Ovary (tissue), 10 donors: ENCODE measurements at places on chromosomes 3 and 15.

DNA sequence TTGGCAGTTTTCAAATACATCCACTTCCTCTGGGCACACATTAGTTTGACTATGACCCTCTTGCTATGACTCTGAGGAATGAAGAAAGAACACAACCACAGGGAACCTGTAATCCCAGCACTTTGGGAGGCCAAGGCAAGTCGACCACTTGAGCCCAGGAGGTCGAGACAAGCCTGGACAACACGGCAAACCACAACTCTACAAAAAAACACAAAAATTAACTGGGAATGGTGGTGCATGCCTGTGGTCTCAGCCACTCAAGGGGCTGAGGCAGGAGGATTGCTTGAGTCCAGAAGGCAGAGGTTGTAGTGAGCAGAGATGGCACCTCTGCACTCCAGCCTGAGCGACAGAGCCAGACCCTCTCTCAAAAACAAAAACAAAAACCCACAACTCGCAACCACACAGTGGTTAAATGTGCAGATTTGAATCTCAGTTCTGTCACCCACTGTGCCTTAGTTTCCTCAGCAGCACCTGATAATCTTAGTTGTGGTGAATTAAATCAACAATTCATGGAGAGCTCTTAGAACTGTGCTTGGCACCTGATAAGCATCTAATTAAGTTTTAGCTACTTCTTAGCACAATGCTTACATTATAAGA, 65.7 kb downstream of the MYLK start:
- DNase-seq, result no peak

DNA sequence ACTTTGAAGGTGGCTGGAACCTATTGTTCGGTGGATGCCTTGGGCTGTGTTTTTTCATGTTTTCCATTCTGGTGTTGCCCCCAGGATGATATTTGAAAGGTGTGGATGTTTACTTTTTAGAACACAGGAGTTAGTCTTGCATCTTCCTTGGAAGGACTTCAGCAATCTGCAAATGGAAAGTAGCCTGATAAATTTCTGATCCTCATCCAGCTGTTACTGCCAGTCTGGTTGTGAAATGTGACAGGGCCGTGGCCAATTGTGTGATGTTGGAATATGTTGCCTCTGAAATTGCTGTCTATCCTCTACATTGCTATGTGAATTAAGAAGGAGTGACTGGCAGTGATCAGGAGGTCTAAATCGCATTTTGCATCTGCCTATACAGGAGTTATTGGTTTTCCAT, 382.5 kb upstream of the C2CD4B start:
- no peak for DNase-seq

GRCh38 chr3:39146611-39147591, 6.5 kb downstream of the CSRNP1 start:
- peak; percentile 84 for DNase-seq

GRCh38 chr15:71548401-71548807, 261.9 kb upstream of the NR2E3 start:
- DNase-seq, result no peak

DNA sequence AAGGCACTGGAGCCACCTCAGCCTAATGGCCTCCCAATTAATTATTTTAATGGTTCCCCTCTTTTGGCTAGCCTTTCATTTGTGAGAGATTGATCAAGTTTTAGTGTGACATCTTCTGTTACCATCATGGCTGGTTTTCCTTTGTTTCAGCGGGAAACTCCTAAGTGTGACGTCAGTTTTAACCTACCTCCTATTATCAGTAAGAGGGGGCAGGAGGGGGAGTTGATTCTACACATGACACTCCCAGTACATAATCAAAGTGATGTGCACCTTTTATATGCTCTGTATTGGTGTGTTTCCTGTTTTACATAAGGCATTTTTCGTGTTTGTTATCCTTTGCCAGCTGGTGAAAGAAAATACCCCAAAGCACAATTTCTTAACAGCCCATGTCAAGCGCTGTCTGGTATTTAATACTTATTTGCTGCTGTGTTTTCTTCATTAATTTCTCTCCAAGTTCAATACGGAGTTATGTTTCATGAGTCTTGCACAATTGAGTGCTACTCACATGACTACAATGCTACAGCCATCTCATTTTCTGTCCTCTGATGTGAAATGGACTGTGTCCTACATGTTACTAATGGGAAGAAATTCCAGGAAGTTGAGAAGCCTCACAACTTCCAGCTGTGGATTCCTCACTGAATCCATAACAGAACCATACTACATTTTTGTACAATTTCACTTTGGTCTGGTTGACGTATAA, 52.2 kb upstream of the POLR2M start:
- DNase-seq, result no peak

- no peak for DNase-seq
Observed at GRCh38 chr3:177979703-177980102, 556.5 kb upstream of the KCNMB2 start.

DNA sequence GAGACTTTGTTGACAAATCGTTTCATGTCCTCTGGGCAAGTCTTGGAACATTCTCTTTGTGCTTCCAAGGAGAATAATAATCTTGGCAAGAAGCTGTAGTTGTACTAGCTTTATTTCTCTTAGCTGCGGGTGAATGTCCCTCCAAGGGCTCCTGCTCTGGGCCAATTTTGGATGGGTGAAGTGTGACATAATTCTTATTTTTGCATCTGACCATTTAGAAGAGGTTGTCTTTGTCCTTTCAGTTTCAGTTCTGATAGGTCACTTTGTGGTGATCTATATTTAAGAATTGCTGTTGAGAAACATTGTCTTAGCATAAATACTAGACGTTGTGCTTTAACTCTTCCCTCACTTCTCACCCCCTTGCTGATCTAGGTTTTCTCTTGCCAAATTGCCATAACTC, 164.8 kb upstream of the RORA start:
- DNase-seq, result no peak

DNA sequence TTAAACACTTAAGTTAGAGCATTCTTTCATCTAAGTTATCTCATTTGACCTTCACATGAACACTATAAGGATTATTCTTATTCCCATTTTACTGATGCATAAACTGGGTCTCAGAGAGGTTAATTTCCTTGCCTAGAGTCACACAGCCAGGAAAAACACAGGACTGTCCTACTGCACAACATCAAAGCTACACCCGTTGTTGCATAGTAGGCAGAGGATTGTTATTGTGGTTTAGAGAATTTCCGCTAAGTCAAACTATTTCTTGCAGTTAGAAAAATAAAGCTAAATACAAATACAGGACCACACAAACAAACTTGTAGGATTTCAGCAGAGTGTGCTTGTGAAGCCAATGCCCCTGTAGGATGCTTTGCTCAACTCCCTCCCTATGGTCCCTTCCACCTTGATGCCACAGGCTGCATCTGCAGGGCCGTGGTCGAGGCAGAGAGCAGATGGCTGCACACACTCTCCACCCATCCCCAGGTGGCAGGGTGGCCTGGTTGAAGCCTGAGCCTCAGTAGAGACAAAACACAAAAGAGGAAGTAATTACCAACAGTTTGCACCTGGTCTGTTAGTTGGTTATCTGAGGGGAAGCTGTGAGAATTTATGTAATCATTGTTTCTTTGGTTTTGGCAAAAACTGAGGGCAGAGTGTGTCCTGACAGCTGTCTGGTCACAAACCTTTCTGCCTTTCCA, 41.1 kb upstream of the SKOR1 start:
- no peak for DNase-seq

- no peak for DNase-seq
Observed at GRCh38 chr15:68487087-68487843, 55.3 kb upstream of the ITGA11 start.

DNA sequence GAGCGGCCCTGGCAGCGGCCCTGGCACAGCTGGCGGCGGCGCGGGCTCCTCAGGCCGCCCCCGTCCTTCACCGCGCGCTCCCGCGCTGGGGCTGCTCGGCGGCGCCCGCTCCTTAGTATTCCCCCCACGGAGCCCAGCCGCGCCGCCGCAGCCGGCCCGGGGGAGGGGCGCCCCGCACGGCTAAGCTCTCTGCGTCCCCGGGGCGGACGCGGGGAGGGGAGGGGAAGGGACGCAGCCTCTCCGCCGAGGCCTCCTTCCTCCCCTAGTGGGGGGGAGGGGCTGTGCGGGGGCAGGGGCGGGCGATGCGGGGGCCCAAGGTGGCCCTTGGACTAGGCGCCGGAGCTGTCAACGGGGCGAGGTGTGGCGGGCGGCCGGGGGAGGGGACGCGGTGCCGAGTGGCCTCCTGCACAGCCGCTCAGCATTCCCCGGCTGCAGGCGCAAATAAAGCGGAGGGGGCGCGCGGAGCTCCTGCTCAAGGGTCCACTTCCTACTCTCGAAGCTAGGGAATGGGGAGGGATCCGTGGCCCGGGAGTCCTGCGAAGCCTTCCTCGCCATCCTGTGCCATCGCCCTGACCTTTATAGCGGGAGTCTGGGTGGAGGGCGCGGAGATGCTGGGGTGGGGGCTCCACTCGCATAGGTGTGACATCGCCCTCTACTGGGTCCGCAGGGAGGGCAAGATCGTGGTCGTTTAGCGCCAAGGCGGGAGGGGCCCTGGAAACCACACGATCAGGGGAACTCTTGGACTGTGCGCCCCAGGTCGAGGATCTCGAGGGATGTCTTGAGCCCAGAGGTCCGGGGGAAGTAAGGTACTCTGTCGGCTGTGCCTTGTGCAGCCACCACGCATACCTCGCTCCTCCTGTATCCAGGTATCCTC, 22.2 kb downstream of the EPHB3 start:
- DNase-seq, result peak; percentile 57

GRCh38 chr3:34000301-34000700, 201.9 kb downstream of the PDCD6IP start:
- no peak for DNase-seq

GRCh38 chr15:101255051-101255395, 3.2 kb upstream of the CHSY1 start:
- DNase-seq, result no peak

DNA sequence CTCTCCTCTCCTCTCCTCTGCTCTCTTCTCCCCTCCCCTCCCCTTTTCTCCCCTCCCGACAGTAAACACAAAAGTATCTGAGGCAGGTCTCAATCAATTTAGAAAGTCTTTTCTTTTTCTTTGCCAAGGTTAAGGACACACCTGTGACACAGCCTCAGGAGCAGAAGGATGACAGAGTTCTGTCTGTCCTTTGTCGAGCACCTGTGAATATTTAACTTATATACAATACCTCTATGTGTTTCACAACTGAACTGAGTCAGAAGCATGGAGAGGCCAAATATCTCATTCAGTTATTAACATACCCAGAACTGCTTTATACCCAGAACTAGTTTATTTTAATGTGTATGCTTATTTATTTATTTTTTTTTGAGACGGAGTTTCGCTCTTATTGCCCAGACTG, 81.1 kb upstream of the ROBO1 start:
- no peak for DNase-seq

GRCh38 chr3:52345521-52346109, 29.5 kb downstream of the DNAH1 start:
- no peak for DNase-seq

- DNase-seq, result no peak
Observed at GRCh38 chr3:56321383-56321782, 146.9 kb downstream of the ERC2 start.

DNA sequence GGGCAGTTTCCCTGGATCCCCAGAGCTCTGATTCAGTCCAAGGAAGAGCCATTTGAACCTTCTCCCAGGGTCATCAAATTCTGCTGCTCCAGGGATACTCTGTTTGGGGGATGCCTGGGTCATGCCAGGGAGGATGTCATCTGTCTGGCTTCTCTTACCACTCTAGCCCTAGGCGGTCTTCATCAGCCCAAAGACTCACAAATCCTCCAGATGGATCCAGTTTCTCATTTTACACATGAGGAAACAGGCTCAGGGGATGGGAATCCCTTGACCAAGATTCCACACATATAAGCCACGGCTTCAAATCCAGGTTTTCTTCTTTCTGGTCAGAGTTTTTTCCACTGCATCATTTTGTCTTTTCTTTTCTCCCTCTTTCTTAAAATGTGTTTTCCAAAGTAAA, 36.7 kb downstream of the SLC28A1 start:
- DNase-seq, result no peak

- DNase-seq, result no peak
Observed at GRCh38 chr3:158935846-158936245, 134.0 kb downstream of the MFSD1 start.

DNA sequence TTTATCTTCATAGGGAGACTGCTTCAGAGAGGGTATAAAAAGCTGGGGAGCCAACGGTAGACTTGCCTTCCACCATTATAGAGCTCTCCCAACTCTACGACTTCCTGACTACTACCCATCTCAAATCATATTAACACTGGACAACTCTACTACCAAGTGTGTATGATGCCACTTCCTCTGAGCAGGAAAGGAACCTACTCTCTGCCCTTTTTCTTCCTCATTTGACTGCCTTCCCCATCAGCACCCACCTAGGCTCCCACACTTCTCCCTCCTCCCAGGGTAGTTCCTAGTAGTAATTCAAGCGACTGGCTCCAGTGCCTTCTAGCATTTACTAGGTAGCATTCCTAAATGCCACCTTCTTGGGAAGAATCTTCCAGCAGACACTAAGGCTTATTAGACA, 24.5 kb upstream of the TBL1XR1 start:
- no peak for DNase-seq

- DNase-seq, result no peak
Observed at GRCh38 chr3:128665362-128666021, 14.9 kb upstream of the RPN1 start.

DNA sequence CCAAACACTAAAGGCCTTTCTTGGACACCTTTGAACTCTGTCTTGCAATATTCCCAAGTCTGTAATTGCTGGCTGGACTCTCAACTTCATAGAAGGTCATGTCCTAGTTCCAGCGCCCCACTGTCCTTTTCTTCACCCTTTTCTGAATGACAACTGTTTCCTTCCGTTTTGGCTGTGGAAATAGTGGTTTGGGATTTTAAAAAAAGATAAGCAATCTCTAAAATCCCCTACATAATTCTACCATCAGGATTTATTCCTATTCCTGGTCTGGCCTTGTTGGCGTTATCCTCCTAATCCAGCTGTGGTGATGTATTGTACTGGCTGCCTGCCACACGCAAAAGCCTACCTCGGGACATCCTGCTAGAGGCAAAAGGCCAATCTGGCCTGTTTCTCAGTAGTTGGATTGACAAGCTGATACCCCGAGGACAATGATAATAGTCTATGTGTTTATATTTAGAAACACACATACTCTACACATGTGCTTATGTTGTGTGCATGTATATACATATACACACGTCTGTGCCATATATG, 440.3 kb upstream of the DPH6 start:
- peak; percentile 32 for DNase-seq

DNA sequence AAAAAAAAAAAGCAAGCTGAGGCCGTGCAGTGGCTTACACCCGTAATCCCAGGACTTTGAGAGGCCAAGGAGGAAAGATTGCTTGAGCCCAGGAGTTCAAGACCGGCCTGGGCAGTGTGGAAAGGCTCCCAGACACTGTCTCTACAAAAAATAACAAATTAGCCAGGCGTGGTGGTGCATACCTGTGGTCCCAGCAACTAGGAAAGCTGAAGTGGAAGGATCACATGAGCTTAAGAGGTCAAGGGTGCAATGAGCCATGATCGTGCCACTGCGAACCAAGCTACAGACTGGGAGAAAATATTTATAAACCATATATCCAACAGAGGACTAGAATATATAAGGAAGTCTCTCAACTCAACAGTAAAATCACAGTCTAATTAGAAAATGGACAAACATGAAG, 10.0 kb downstream of the KLHDC8B start:
- DNase-seq, result no peak

DNA sequence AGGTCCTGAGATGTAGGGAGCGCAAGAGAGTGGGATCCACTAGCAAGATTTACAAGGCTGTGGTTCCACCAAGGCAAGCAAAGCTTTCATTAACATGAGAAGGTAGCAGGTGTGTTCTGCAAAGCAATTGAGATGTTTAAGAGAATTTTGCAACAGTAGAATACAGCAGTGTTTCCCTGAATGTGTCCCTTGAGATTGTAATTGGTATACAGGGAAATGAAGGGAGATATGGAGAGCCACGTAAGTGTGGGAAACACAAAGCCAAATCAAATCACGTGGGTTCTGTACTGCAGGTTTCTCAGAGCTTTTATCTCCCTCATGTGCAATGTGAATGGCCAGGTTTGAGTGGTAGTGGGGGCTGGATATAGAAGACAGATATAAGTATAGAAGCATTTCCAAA, 67.3 kb downstream of the ATG7 start:
- no peak for DNase-seq
